CD4-positive, alpha-beta T cell treated with Interferon gamma for 1 hour (primary cell): ENCODE measurements at places on chromosomes 2 and 18.

- peak; percentile 12 for DNase-seq
These were observed 75.2 kb upstream of the C2orf15 start for GRCh38 chr2:99066075-99066958.

- no peak for DNase-seq
These were observed 272.4 kb upstream of the NRXN1 start for GRCh38 chr2:51304311-51304710.

DNA sequence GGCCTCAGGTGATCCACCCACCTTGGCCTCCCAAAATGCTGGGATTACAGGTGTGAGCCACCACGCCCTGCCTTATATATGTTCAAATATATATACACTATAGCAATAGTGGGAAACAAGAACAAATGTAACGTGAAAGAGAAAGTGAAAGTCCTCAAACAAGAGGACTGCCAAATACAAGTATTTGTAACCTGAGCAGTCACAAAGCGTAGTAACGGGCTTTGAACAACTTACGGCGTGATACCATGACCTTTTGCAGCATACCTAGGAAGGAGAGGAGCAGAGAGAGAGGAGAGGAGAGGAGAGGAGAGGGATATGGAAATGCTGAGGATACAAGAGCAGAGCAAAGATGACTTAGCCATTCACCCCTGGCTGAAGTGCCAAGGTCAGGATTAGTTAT lies 113.8 kb upstream of the RGPD4 start:
- no peak for DNase-seq

GRCh38 chr2:72935611-72935957 lies 18.3 kb downstream of the EMX1 start:
- no peak for DNase-seq

DNA sequence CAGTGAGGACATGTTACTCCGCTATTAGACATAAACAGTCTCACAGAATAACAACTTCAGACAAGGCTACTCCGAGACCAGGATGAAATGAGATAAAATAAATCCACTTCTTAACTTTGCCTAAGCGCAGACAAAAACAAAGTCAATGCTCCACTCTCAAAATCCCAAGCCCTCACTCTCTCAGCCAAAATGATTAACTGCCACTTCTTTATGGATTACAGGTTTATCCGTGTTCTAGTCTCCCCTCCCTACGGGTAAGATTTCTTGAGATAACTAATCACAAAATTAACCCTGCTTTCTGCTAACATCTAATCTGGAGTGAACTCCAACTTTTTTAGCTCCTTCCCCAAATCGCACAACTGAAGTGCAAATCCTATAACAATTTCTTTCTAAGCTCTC lies 1.1 kb upstream of the CRYGC start:
- DNase-seq, result no peak

- peak; percentile 29 for DNase-seq
These were observed 42.4 kb downstream of the HK2 start for GRCh38 chr2:74876081-74876886.
